Germinal center (tissue), 1 donor: ENCODE measurements at places on chromosomes 1 and 21.

- no peak for DNase-seq
These were observed 713.4 kb downstream of the PTPRU start for GRCh38 chr1:29949676-29950075.

DNA sequence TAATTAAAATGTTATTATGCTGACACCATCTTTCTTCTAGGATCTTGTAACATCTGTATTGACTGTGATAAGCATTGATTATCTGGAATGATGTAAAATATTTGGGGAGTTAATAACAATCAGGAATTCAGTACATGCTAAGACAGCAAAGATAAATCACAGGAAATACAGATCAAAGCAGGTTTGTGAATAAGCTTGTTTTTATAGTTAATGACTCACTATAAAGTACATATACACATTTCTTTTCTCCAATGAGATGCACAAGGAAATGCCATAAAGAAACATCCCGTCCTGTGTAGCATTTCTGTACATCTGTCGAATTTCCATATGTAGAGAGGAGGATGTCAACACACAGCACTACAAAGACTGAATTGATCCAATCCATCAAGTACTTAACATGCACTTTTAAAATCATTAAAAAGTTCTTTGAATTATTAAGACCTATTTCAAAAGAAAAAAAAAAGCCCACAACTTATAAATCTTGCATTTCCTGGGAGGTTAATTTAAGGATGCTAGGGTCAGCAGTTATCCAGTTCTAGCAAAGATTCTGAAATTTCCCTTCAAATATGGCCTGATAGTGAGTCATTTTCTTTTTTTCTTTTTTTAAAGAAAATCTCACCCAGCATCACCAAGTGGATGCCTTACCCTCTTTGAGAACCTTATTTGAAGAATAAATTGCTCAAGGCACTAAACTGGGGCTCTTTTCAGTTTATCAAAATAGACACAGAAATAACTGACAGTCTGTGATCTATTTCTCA is 243.2 kb upstream of the NR5A2 start:
- no peak for DNase-seq

DNA sequence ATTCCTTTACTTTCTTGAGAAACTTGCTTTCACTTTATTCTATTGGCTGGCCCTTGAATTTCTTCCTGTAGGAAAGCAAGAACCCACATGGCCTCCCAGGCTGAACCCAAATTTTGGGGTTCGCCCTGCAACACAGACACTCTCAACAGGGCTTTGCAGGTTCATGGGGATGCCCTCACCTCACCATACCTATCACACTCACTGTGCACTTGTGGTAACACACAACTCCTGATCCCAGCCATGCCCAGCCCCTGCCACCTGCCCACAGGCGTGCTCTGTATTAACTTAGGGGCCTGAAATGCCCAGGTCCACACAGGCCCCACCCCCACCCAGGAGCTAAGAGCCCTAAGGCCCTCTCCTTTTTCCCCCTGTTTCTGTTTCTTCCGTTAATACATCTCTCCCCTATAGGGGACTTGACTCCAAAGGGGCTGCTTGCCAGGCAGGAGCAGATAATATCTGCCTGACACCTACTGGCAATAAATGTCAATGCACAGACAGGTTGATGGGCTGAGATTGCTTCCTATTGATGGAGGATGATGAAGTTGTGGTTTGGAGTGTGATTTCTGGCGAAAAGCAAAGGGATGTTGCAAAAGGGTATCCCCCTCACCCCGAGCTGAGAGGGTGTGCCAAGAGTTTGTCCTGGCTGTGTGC is 171.5 kb downstream of the AJAP1 start:
- peak; percentile 20 for DNase-seq

DNA sequence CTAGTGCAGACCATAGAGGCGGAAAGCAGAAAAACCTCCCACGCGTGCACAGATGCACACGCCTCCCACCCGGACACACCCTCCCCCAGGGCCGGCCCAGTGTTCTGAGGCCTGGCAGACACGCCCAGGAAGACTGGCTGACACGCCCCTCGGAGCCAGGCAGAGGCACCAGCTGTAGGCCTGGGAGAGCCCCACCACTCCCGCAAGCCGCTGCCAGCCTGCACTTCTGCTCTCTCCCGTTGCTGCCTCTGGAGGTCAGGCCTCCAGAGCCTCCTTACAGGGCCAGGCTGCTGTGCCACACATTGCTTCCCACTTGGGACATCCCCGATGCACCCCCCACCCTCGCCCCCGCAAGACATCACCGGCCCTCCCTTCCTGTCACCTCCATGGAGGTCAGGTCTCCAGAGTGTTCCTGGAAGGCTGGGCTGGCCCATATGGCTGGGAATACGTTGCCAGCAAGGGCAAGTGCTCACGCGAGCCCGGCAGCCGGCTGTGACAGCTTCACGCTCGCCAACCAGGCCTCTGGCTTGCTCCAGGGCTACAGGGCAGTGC is 40.4 kb downstream of the CASZ1 start:
- DNase-seq, result peak; percentile 45

DNA sequence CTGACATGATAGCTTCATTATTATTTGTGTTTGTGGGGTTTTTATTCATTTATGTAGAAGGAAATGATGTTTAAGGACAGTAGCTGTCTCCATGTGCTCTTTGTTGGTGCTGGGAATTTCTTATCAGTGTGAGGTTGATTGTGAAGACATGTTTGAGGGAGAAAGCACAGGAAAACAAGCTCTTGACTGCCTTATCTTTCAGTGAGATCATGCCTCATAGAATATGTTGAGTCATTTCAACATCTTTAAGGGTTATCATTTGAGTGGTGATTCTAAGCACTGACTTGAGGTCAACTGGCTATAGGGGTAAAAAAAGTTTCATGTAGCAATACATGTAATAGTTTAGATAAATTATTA is 405.1 kb upstream of the ADAMTS5 start:
- DNase-seq, result no peak

- DNase-seq, result no peak
These were observed 489.3 kb downstream of the MATN1 start for GRCh38 chr1:30234091-30234490.

DNA sequence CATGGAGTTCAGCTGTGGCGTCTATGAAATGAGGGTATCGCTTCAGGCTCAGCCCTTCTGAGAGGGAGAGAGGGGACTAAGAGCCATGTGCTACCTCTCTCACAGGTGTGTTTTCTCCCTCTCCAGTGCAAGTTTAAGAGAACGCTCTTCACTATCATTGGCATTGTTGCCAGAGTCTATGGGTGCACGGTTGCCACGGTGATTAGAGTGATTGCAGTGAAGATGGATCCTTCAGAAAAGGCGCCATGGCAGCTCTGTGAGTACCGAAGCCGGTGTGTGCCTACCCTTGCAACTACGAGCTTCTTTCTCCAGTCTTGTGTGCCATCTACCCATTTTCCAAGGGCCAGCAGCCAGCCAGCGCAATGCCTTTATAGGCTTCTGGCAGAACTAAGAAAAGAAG is 290.5 kb downstream of the OMA1 start:
- no peak for DNase-seq

- DNase-seq, result no peak
These were observed 1.9 kb downstream of the BTF3L4 start for GRCh38 chr1:52057876-52058415.

DNA sequence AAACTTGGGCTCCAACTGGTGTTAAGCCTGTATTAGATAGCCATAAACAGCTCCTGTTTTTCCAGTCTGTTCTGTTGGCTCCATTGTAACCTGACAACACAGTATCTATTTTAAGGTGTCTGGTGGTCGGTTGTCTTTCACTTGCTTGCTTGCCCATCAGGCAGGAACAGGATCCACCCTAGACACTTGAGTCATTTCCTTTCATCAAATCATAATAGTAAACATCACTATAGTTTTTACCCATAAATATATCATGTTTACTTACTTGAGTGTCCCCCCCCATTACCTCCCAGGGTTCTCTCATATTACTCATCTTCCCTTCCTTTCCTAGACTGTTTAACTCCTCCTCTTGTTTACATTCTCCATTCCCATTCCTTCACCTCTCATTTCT is 2.9 kb downstream of the DDI2 start:
- DNase-seq, result no peak

GRCh38 chr1:21289127-21289526 is 1.1 kb downstream of the ECE1 start:
- no peak for DNase-seq

DNA sequence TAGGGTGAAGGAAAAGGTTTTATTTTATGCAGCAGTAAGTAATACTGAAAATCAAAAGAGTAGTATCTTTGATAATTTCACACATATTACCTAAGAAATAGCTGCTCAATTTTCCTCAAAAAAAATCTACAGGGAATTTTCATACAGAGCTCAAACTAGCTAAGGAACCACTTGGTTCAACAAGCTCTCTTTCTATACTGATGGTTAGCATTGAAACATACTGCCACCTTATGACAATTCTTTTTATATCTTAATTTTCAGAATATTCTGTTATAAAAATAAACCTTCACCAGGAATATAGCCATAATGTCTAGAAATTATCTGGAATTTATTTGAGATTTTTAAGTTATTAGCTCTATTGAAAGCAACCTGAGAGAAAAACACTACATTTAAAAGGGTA is 142.1 kb downstream of the DPYD start:
- no peak for DNase-seq

DNA sequence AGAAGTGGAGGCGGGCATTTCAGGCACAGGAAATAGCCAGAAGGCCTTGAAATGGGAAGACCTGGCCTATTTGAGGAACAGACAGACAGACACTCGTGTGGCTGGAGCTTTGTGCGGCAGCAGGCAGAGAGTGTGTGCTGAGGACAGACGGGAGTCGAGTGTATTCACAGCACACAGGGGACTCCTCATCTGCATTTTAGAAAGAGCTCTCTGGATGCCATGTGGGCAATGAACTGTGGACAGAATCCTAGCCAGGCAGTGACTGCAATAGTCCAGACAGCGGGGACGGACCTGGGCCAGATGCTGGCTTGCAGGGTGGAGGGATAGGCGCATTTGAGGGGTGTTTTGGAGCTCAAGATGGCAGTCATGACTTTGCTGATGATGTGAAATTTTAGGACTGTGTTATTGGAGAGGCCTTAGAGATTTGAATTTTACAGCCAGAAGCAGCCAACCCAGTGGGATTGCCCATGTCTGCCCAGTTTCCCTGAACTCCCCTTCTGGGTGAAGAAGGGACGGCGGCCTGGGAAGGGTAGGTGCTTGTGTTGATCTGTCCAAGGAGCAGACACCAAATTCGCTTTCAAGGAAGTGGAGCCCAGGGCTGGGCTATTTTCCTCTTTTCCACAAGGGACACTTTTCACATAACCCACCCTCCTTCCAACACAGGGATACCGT is 43.7 kb downstream of the CHAF1B start:
- DNase-seq, result no peak

GRCh38 chr1:2166254-2166653 is 28.3 kb downstream of the FAAP20 start:
- no peak for DNase-seq

GRCh38 chr1:247112479-247112781 is 8.3 kb upstream of the ZNF669 start:
- DNase-seq, result no peak

- no peak for DNase-seq
These were observed 25.6 kb downstream of the C1orf116 start for GRCh38 chr1:207006914-207007313.

DNA sequence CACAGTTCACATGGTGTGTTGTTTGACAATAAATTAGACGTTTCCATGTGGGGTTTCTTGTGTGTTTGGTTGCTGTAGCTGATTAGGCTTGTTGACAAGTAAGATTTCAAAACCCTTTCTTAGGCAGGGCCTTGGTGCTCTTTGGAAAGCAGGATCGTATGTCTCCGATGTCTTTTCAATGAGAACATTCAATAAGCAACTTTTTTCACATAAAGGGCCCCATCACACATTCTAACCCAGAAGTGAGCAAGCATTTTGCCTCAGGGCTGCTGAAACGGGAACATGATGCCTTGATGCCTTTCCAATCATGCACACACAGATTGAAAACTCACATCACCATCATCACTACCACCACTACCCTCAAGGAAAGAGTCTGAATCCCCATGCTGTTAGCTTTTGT is 33.1 kb downstream of the LPAR3 start:
- DNase-seq, result no peak

DNA sequence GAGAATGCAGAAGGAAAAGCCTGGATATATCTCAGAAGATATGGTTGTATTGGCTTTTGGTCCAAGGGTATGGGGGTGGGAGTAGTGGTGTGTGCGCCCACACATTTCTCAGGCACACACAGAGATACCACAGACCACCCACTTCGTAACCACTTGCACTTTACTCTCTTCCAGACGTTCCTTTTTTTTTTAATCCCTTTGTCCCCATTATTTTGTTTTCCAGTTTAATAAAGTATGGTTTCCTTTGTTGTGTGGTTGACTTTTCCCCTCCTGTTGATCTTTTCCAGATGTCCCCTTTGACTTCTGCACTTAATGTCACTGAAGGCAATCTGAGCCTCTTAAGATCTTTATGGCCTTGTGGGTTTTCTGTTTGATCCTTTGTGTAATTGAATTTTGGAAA is 10.5 kb upstream of the TARS2 start:
- no peak for DNase-seq

DNA sequence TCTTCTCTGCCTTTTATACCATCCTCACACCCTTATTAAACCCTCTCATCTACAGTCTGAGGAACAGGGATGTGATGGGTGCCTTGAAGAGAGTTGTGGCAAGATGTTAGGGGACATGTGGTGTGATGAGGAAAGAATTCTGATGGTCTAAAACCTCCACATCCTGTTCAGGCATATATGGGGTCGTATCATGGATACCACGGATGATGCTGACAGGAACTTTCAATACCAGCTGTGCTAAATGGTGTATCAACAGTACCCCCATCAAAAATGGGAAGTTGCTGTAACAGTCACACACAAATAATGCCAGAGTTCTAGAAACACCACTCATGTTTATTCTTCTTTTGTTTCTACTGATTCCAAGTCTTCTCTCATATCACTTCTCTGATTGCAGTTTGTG is 12.9 kb downstream of the OR2T6 start:
- DNase-seq, result no peak

DNA sequence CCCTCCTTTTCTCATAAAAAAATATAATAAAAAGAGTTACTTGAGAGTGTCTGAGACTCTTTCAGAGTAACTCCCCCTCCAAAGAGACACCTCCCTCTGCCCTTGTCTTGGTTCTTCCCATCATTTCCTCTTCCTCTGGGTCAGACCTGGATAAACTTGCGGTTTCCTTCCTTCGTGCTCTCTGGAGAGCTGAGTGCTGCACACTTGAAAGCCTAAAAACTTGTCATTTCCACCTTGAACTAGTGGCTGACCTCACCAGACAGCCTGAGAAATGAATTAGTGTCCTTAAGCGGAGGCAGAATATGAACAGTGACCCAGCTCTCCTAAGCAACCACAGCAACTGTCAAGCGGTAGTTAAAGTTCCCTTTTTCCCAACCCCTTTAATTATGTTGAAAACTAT is 88.4 kb upstream of the PROX1 start:
- DNase-seq, result no peak

DNA sequence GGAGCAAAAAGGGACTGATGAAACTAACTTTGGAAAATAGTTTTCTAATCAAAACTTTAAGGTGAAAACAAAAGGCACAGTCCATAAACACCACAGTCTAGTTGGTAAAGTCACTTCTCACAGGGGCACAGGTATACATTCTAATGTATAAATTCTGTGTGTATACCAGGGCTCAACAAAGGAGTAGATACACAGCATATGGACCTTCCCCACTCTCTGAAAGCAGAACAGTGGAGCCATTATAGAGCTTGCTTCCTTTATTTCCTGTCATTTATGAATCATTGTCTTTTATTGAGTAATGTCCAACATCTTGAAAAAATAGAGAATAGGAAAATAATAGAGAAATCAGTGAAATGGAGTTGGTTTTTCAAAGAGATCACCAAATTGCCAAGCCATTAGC is 746.5 kb upstream of the CHRM3 start:
- DNase-seq, result no peak
